NB4 (cell line): ENCODE measurements at places on chromosomes 7 and 10.

DNA sequence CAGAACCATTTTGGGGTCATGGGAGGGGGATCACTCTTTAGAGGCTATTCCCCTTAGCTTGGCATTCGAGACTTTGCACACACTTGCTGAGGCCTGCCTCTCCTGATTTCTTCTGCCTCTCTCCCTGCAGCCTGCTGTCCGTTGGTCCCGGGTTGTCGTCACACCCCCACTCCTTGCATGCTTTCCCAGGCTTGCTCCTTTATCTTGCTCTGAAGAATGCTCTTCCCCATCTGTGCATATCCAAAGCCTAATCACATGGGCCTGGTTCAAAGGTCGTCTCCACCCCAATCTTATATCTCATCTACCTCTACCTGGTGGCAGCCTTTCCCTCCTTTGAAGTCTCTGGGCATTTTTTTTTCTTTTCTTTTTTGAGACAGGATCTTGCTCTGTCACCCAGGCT lies 24.3 kb upstream of the EMX2 start:
- no peak for DNase-seq

GRCh38 chr10:13915710-13916109 lies 328.9 kb downstream of the PRPF18 start:
- DNase-seq, result no peak

DNA sequence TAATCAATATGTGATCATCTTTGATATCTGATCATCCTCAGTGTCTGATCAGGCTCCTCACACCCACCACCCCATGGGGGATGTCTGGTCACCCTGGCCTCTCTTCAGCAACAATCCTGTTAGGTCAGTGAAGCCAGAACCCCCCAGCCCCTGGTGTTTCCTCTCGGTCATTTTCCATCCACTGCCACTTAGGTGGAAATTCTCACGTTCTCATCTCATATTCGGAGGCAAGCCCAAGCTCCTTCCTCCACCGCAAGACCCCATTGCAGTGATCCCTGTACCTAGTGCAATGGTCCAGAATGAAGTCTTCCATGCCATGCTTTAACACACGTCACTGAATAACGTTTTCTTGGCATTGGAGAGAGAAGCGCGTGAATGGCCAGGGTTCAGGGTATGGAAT lies 103.0 kb upstream of the DNAAF5 start:
- DNase-seq, result no peak

DNA sequence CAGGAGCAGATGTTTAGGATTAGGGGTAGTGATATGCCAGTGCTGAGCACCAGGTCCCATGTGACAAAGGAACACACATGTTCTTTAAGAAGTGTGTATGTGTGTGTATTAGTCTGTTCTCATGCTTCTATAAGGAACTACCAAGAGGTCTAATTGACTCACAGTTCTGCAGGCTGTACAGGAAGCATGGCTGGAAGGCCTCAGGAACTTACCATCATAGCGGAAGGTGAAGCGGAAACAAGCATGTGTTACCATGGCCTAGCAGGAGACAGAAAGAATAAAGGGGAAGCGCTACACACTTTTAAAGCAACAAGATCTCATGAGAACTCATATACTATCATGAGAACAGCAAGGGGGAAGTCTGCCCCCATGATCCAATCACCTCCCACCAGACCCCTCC lies 22.8 kb upstream of the PDZD8 start:
- DNase-seq, result no peak

DNA sequence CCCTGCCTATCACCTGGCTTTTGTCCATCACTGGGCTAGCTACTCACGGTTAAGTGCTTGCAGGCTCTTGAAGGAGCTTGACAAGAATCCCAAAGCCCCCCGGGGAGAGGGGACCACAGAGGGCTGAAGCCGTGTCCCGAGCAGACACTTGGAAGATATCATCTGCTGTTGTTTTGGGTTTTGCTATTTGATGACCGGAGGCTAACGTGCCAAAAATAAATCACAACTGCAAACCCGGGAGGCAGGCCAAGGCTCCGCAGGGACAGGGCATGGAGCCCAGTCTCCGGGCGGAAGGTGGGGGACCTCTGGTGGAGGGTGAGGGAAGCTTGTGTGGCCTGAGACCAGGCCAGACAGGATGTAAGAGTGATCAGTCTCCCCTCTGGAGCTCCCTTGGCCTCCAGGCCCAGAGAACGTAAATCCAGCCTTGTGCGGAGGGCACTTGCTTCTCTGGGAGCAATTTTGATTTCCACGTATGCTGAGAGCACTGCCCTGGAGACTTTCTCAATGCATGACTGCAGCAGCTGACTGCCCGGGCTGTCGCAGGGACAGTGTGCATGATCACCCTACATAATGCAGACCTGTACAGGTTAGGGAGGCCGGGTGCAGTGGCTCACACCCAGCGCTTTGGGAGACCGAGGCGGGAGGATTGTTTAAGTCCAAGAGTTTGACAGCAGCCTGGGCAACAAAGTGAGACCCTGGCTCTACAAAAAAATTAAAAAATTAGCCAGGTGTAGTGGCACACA lies at the start of gene PHKG1:
TSS of gene PHKG1 (minus strand) at position 164 of the 743 bp plus-strand sequence. CDS start 4,011 bp downstream, outside the sequence.
- peak; percentile 39 for DNase-seq

- DNase-seq, result no peak
Observed at GRCh38 chr10:58886406-58886805, 290.0 kb upstream of the PHYHIPL start.
